HCEC 1CT (cell line): ENCODE measurements at places on chromosomes 2 and 18.

DNA sequence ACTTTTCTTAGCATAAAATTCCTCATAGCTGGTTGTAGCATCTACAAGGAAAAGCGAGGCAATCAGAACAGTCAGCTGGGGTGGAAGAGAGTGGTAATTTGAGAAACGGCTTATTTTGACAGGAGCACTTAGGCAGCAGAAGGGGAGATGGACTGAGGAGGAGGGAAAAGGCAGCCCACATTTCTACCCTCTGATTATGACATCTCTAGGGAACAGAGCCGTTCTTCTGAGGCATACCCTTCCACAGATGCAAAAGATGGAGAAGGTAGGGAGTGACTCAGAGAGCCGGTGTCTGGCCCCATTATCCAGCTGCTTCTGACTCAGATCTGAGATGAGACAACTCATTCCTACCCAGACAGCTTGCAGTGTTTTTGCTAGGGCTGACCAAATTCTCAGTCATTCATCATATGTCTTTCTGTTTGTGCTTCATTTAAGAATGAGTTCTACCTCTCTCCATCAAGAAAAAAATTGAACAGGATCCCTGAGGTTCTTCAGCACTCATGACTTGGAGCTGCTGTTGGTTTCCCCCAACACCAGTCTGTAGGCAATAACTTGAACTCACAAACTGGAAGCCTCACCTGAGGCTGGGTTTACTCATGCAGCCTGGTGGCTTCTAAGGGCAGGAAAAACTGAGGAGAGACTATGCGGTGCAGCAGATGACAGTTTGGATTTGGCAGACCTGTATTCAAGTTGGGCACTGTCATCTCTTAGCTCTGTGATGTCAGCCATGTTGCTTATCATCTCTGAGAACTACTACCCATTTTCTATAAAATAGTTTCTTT, 15.9 kb upstream of the SEC11C start:
- peak; percentile 89 for DNase-seq

- no peak for DNase-seq
Observed at GRCh38 chr2:7031547-7032245, 114.5 kb downstream of the RNF144A start.

- DNase-seq: no peak
Observed at GRCh38 chr18:56579451-56579850, 58.9 kb downstream of the TXNL1 start.

DNA sequence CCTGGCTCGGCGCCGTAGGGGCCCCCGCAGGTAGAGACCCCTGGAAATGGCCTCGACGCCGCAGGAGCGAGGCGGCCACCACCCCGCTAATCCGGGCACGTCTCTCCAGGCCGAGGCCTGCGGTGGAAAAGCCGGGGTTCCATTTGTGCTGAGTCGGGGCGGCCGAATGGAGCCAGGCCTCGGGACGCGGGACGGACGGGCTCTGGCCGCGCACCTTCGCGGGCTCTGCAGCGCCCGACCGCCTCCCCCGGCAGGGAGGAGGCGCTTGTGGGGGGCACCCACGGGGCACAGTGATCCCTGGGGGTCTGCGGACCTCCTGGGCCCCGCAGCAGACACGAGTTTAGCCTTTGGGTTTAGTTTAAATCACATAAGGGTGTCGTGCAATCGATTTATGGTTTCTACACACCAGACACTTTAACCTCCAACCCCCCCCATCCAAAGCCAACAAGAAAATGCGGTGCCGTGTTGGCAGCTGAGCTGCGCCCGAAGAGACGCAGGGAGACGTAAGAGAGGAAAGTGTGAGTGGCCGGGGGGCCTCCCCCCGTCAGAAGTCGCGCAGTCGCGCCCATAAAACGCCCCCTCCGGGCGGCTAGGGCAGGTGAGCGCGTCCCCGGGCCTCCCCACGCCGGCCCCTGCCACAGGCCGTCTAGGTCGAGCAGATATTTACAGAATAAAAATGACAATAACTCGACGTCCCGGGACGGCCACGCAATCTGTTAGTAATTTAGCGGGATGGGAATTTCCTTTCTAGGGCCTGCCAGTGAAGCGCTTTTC, 1.0 kb upstream of the NFATC1 start:
- DNase-seq: peak; percentile 55

- DNase-seq: peak; percentile 56
Observed at GRCh38 chr2:188628989-188629752, 337.5 kb downstream of the GULP1 start.

GRCh38 chr18:25661831-25662230, 309.9 kb upstream of the ZNF521 start:
- DNase-seq: no peak

DNA sequence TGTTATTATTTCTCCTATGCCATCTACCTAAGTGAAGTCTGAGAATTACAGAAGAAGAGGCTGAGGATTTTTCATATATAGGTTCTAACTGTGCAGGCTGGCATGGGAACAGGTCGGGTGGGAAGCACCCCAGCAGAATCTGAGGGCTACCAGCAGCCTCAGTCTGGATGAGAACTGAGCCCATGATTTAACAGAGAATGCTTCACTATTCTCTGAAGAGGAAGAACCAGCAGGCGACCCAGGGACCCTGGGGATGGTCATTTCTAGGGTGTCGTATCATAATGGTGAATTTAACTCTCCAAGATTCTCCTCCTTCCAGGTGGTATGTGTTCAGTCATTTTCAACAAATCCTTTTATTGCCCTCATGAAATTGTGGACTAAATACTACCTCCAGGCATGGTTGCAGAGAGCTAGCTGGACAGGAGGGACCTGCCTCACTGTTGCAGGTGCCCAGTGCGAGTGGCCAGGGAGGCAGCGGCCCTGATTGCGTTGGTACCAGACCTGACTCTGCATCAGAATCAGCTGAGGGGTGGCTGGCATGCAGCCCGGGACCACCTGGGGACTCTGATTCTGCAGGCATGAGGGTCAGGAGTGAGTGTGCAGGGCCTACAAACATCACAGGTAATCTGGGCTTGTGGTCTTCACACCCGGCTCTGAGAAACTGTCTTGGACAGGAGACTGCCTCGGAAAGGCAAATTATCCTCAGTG, 272.2 kb downstream of the TSN start:
- no peak for DNase-seq

DNA sequence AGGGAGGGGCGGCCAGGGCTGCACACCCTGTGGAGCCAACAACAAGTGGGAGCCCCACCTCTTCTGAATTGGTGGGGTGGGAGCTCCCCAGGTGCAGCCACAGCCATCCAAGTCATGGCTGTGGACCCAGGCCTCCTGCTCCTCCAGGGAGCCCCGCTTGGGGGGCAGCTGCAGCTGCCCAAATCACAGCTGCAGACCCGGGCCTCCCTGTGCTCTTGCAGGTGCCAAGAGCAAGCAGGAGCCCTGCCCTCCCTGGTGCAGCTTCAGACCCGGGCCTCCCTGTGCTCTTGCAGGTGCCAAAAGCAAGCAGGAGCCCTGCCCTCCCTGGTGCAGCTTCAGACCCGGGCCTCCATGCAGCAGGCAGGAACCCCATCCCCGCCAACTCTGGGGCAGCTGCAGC, 46.5 kb upstream of the COX7A2L start:
- DNase-seq: no peak

DNA sequence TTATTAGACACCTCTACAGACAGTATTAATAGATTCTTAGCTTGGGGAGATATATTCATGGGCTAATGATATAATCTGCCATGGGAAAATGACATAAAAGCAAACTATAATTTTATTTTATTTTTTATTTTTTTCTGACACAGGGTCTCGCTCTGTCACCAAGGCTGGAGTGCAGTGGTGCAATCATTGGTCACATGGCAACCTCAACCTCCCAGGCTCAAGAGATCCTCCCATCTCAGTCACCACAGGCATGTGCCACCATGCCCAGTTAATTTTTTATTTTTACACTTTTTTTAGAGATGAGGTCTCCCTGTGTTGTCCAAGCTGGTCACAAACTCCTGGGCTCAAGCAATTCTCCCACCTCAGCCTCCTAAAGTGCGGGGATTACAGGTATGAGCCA, 39.3 kb downstream of the RTN4 start:
- peak; percentile 15 for DNase-seq

GRCh38 chr2:34004936-34005335, 405.8 kb upstream of the FAM98A start:
- DNase-seq: no peak

DNA sequence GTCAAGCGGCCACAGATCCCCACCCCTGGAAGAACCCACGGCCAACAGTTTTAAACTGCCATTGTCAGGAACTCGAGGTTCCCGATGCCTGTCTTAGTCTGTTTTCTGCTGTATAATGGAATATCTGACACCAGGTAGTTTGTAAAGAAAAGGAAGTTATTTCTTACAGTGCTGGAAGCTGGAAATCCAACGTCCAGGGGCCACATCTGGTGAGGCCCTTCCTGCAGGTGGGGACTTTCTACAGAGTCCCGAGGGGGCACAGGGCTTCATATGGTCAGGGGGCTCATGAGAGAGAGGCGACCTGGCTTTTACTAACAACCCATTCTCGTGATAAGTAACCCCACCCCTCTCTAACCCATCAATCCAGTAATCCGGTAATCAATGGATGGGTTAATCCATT, 501.6 kb upstream of the MYT1L start:
- no peak for DNase-seq

DNA sequence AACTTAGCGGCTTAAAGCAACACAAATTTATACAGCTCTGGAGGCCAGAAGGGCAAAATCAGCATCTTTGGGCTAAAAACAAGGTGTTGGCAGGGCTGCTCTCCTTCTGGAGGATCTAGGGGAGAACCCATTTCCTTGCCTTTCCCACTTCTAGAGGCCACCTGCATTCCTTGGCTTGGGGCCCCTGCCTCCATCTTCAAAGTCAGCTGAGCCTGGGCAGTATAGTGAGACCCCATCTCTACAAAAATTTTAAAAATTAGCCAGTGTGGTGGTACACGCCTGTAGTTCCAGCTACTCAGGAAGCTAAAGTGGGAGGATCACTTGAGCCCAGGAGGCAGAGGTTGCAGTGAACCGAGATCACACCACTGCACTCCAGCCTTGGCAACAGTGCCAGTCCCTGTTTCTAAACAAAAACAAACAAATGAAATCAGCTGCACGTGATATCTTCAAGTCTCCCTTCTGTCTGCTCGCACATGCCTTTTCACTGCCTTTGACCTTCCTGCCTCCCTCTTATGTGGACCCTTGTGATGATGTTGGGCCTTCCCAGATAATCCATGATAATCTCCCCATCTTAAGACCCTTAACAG, 200.6 kb downstream of the ZFP36L2 start:
- no peak for DNase-seq

DNA sequence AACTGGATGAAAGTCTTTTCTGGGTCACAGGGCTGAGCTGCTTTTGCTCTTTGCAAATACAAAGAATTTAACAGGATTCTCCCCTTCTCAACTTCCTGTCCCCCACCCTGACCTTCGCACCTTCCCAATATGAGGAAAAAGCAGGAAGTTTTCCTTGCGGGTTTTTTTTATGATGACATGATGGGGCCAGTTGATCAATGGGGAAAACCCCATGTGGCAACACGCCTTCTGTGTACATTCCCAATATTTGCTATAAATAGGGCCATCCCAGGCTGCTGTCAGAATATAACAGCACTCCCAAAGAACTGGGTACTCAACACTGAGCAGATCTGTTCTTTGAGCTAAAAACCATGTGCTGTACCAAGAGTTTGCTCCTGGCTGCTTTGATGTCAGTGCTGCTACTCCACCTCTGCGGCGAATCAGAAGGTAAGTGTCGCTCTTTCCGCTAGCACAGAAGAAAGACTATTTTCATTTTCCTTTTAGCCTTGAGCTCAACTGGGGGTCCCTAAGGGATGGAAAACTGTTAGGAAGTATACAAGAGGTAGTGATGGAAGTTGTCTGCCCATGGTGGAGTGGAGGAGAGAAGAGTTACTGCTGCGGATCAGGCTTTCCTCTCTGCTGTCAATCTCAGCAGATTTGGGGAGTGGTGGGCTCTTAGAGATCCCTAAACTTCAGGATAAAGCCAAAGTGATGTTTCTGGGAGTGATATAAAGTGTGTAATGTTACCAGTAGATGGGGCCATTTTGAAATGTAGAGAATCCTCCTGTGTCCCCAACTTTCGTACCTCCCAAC, at the start of gene CCL20:
CCL20 (plus strand) TSS at position 281 of the 792 bp plus-strand sequence; CDS start at position 351, 70 bp downstream.
- DNase-seq: no peak

- no peak for DNase-seq
Observed at GRCh38 chr2:231644426-231644825, 51.8 kb downstream of the TEX44 start.
